COR-L47 (cell line): ENCODE measurements at places on chromosomes 1 and 21.

GRCh38 chr1:25150985-25151495 is 81.3 kb downstream of the SYF2 start:
- no peak for DNase-seq

GRCh38 chr1:230123280-230124185 is 56.5 kb downstream of the GALNT2 start:
- DNase-seq, result peak; percentile 19

GRCh38 chr1:218468711-218469110 is 123.6 kb downstream of the TGFB2 start:
- DNase-seq, result no peak

- DNase-seq, result no peak
Measured at GRCh38 chr1:231396643-231397042, 25.4 kb downstream of the EGLN1 start.

GRCh38 chr1:77639056-77639455 is 43.4 kb downstream of the ZZZ3 start:
- DNase-seq, result no peak

DNA sequence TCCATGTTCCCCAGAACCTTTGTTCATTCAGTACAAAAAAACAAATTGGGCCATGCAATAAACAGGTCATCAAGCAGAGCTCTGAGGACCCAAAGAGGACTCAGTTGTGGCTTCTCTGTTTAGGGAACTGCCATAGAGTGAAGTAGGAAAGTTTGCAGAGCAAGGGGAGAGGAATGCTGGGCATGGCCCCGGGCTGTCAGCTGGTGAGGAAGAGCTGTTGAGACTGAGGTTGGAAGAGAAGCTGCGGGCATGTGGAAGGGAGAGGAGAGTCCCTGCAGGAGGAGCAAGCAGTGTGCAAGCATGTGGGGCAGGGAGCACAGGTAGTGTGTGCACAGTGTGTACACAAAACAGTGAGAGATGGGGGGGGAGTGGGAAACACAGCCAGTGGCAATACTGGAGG is 71.8 kb downstream of the NTPCR start:
- no peak for DNase-seq

- no peak for DNase-seq
Measured at GRCh38 chr1:245197911-245198379, 43.2 kb downstream of the KIF26B start.
